ENCODE measurements at places on chromosomes 2 and 18. TPM values are rescaled to one million over a fixed set of nuclear protein-coding genes. Genes with fewer than 3 reads are reported as not detected.

RAPGEF4 gene
- 8.0 TPM for polyA plus RNA-seq

DNA sequence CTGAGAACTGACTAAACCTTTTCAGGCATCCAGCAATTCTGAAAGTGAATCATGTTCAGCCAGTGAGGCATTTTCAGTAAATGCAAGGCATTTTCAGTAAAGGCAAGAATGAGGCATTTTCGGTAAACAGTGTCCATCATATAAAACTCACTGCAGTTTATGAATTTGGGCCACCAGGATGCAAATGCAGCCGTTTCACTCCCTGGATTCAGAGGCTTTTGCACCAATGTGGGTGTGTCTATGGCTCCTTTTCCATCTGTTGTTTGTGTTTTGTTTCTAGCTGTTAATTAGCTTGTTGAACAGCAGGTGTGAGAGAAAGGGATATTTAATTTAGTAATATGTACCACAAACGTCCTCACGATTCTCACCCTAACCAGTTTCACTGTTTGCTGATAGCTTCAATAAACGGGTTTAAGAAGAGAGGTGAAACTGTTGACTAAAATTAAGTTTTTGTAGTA, 116.3 kb upstream of the PGAP1 start:
- no peak for DNase-seq

EMILIN1 gene
- polyA plus RNA-seq, result 130 TPM

GRCh38 chr2:200944467-200945394, 18.7 kb downstream of the ORC2 start:
- DNase-seq, result no peak

GRCh38 chr2:112750560-112750843, 13.9 kb downstream of the CKAP2L start:
- DNase-seq, result no peak

- DNase-seq, result no peak
Measured at GRCh38 chr2:199467066-199467822, 9.5 kb upstream of the SATB2 start.
